ENCODE measurements at places on chromosomes 16 and 17. TPM values are rescaled to one million over a fixed set of nuclear protein-coding genes. Genes with fewer than 3 reads are reported as not detected.

Gene TNP2
- not detected for polyA plus RNA-seq

Gene FBXO31
- 23.1 TPM for polyA plus RNA-seq

Gene PMFBP1
- polyA plus RNA-seq = 3.3 TPM

Gene LRRC36
- polyA plus RNA-seq = 3.9 TPM

Gene GGT6
- 11.3 TPM for polyA plus RNA-seq

- no peak for DNase-seq
These were observed 14.1 kb upstream of the NDEL1 start for GRCh38 chr17:8421571-8421970.

DNA sequence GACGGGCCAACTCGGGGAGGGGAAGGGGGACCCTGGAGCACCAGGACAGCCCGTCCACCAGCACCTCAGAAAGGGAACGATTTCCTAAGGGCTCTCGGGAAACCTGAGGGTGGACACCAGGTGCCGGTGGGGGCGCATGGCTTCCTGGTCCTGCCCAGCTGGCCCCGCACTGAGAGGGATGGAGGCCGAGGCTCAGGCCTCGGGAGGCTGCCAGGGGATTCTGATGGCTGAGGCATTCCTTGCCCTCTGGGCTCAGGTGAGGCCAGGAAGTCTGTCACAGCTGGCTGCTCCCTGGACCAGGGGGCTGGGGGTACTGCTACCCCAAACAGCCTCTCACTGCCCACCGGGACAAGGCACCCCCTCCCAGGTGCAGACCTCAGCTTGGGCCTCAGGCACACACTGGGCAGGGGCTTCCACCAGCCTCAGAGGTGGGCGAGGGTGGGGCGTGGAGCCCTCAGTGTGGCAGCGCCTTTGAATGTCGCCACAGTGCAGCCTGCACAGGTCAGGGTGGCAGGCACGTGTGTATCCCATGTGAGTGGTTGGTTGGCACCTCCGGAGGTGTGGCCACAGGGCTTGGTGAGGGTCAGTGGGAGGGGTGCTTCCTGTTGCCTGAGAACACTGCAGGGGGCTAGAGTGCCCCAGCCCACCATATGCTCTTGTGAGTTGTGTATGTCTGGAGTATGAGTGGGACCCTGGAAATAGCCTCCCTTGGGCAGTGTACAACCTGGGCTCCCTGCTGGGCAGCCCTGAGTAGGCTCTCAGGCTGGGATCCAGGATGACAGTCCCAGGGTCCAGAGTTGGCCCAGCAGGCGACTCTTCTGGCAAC is 3.9 kb upstream of the FSCN2 start:
- no peak for DNase-seq

- no peak for DNase-seq
These were observed 4.5 kb downstream of the TMEM114 start for GRCh38 chr16:8585857-8586256.

DNA sequence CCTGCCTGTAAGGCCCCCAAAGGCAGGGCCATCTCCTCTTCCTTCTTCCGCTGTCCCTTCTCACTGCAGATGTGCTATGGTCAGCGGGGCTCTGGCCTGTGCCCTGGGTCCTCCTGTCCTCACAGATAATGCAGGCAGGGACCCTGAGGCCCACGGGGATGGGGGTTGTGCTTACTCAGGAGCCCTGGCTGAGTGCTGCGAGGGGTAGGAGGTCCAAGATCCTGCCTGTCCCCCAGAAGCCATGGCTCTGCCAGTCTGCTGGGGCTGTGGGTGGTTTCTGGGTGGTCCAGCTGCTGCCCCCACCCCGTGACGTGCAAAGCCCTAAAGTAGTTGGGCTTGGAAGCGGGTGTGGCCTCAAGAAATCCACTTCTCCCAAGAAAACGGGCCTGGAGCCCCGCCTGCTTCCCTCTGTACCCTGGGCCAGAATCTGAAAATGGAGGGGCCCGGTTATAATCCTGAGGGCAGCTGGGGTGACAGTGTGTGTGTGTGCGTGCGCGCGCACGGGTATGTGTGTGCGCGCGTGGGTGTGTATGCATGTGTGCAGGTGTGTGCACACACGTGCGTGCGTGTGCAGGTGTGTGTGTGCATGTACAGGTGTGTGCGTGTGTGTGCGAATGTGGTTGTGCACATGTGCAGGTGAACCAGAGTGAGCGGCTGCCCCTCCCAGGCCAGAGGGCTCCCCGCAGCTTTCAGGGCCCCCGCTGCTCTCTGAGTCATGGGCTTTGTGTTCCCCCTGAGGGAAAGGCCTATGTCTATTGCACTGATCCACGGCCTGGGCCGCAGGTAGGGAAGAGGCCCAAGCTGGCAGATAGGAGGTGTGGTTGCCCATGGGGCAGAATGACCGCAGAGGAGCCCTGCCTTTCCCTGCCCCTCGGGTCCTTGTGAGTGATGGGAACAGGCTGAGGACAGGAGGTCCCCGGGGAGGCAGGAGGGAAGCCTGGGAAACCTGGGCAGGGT is 13.8 kb downstream of the SPNS2 start:
- DNase-seq = no peak

- DNase-seq = no peak
These were observed 848 bp downstream of the DNASE1L2 start for GRCh38 chr16:2237102-2237482.

GRCh38 chr16:47056688-47057629 is 83.5 kb upstream of the DNAJA2 start:
- DNase-seq = no peak

GRCh38 chr17:18065546-18065945 is 22.2 kb upstream of the DRG2 start:
- DNase-seq = no peak

- DNase-seq = no peak
These were observed 23.9 kb downstream of the ACLY start for GRCh38 chr17:41894791-41895331.

- DNase-seq = no peak
These were observed 29.6 kb upstream of the SHISA9 start for GRCh38 chr16:12871784-12872183.

DNA sequence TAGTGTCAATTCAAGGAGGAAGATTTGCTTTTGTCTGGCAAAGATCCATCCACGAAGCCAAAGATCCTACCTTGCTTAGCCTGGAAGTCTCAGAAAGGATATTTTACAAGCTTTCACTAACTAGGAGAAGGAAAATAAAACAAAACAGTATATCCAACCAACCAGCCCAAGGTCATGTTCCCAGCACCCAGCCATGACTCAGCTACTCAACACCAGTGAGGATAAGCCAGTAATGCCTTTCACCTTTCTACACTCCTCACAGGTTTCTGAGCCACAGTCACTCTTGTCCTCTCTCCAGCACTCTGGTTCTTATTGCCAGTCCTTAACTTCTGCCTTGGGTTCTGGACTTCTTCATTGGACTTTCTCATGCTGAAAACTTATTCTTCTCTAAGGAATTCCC is 116.2 kb downstream of the CDH11 start:
- no peak for DNase-seq

- no peak for DNase-seq
These were observed 74.1 kb downstream of the ASIC2 start for GRCh38 chr17:33218698-33219601.

DNA sequence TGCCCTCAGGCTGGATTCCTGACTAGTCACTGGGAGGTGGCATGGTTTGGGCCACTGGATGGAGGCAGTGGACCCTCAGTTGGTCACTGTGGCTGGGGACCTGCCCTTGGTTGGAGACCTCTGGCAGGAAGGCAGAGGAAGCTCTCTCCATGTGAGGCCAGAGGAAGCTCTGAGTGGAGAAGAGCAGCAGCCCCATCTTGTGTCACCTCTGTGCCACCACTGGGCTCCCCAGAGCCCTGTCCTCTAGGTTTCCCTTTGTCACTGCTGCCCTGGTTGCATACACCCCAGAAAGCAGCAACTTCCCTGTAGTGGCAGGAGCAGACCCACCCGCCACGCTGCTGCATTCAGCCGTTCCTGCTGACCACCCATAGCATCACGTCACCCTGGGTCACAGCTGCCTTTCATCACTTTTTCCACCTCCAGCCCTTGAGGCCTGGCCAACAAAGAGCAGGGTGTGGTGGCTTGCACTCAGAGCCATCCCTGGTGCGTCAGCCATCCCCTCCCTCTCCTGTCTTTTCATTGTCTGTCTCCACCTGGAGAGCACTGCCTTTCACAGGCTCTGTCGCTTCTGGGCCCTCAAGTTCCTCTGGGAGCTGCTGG is 11.9 kb downstream of the CTRL start:
- no peak for DNase-seq

DNA sequence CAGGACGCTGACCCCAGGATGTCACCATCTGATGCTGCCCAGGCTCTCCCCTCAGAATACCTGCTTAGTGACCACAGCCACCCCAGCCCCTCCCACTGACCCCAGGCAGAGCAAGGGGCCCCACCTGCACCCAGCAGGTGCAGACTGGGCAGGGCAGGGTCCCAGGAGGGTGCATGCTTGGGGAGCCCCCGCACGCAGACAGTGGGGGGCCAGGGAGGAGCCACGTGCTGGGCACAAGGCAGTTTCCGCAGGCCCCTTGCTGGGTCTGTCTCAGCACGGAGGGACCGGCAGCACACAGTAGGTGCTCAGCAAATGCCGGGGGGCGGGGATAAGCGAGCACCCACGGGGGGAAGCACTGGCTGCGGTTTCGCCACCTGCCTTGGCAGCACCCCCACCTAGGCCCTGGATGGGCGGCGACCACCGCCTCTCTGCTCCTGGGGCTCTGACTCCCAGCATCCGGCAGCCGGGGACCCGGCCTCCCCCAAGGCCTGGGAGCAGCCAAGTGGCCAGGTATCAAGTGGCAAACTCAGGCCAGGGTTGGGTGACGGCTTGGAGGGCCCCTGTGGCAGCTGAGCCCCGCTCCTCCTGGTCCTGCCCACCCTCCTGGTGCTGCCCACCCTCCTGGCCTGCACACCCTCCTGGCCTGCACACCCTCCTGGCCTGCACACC is 18.7 kb upstream of the SSTR5 start:
- no peak for DNase-seq

All from right renal pelvis (tissue), 4 donors.